Myocyte (in vitro differentiated cells): ENCODE measurements at places on chromosomes 16 and 17. TPM values are rescaled to one million over a fixed set of nuclear protein-coding genes. Genes with fewer than 3 reads are reported as not detected.

DNA sequence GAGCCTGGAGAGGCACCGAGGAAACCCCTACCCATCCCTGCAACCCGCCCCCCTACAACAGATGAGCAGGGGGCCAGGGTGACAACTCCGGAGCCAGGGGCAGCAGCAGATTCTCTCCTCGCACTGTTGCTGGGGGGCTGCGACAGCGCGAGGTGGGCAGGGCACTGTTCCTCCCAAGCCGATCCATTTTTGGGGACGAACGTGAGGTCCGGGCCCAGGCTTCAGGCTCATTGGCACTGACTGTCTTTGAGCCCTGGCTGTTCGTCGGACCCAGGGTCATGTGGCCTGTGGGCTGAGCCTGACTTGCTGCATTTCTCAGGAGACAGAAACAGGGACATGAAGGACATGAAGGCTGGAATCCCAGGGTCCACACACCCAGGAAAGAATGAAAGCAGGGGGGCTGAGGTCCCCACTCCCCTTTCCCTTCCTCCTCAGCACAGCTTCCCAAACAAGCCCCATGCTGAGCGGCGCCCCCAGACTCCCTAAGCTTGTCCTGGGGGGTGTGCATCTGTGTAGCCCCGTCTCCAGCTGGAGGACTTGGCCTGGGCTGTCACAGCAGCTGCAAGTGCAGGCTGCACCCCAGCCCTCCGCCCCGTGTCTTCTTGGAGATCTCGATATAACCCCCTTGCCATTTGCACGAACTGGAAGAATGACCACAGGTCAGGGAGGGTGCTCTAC lies 18.7 kb downstream of the CEP295NL start:
- DNase-seq = peak; percentile 81

ALOX15 gene
- not detected in 2 replicates for total RNA-seq

GRCh38 chr17:66522591-66523272 lies 220.3 kb downstream of the PRKCA start:
- DNase-seq = no peak

GRCh38 chr16:85331688-85332087 lies 219.4 kb upstream of the CIBAR2 start:
- no peak for DNase-seq

DNA sequence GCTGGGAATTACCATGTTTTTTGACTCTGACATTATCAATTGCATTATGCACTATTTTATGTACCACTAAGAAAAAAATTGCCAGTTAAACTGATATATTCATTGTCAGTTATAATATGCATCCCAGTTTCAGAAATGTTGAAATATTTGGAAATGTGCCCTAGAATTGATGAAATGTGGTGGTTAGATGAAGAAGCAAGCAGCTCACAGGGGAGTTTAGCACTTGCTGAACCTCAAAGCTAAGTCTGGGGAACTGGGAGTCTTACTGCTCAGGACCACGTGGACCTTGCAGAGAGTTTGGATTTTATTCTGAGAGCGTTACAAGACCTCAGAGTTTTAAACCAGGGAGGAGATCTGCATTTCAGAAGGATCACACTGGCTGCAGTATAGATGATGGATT lies 67.9 kb downstream of the TNRC6C start:
- DNase-seq = no peak

CSH2 gene
- total RNA-seq = not detected in 2 replicates

DNA sequence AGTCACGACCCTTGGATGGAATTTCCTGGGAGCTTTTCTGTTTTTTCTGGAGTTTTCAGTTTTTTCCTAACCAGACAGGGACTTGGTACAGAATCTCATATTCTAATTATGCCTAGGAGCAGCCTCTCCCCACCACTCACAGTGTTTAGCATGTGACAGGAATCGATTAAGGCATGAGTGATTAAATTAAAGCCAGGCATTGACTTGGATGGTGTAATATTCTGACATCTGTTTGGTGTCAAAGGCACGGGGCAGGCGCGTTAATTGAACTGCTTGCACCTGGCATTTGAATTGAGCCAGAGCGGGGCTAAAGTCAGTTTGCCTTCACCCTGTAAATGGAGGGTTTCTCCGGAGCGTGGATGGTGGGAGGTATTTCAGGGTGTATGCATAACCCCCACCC lies 11.9 kb downstream of the MAPT start:
- DNase-seq = no peak

DNA sequence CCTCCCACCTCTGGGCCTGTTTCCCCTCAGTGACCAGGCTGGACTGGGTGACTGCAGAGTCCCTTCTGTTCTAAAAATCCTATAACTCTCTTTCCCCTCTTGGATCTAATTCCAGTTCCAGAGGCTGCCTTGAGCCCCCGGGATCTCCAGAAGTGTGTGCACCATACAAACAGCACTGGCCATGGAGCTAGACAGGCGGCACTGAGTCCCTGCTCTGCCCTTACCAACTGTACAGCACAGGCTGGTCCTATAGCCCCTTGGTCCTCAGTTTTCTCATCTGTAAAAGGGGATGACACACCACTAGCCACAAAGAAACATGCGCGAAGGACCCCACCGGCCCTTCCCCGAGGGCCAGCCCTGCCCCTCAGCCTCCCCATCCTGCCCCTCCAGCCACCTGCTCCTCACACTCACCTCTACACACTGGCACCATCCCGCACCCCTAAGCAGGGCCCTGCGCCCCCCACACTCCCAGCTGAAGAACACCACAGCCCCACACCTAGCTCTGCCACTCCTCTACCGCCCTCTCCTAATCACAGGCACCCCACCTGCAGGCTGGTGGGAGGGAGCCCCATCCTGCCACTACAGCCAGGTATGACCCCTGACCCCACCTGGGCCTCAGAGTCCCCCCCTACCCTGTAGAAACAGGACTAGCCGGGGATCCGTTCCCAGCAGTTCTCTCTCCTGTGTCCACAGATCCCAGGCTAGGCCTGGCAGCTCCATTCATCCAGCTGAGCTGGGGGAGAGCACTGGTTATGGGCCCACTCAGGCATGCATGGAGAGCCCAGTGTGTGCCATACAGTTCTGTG lies 913 bp upstream of the KRT16 start:
- no peak for DNase-seq

TBC1D3C gene
- total RNA-seq = 1.2 and 1.6 TPM in 2 replicates

HS3ST3A1 gene
- 6.5 and 9.7 TPM in 2 replicates for total RNA-seq

RNF112 gene
- 0.05 TPM in 1 of 2 replicates, not detected in the other for total RNA-seq

- DNase-seq = no peak
Observed at GRCh38 chr17:75225016-75225415, 19.5 kb downstream of the NUP85 start.

- no peak for DNase-seq
Observed at GRCh38 chr16:13992976-13993375, 73.0 kb downstream of the ERCC4 start.

GRCh38 chr17:41301916-41302901 lies at the start of gene KRTAP29-1:
Gene KRTAP29-1, minus strand, starts transcription at chr17:41302851. Its CDS starts 0 bp downstream, at chr17:41302851.
- DNase-seq = no peak

DNA sequence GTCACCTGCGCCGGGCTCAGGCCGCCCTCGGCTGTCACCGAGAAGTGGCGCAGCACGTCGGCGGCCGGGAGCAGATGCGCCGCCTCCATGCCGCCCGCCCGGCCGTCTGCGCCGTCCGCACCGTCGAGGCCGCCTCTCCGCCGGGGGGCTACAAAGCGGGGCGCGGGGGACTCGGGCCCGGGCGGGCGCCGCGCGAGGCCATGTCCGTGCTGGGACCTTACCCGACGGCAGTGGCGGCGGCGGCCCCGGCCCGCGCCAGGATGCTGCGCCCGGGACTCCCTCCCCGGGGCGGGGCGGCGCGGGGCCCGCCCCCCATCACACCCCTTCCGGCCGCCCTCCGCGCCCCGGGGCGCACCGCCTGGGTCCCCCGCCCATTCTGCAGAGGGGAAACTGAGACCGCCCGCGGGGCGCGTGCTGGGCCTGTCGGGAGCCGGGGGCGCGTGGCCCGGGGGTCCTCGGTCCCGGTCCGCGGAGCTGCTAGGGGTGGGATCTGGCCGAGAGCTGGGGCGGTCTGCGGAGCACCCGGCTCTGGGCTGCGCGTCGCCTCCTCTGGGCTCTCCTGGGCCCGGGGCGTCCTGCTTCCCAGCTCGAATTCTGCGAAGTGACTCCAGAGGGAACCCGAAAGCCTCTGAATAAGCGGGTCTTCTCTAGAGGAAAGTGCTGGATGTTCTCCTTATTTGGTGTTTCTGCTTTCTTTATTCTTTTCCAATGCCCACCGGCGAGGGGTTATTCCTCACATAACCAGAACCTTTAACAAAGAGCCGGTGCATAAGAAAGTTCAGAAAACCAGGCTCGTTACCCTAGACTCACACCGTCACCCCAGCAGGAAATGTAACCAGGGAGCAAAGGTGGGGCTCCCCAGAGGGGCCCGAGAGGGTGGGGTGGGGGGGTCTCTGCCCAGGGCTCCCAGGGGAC lies at the start of gene ATP2A3:
ATP2A3 (minus strand) TSS at position 235 of the 915 bp plus-strand sequence; CDS start at position 89, 146 bp downstream.
- DNase-seq = no peak

ZG16 gene
- total RNA-seq = not detected in 2 replicates

DNA sequence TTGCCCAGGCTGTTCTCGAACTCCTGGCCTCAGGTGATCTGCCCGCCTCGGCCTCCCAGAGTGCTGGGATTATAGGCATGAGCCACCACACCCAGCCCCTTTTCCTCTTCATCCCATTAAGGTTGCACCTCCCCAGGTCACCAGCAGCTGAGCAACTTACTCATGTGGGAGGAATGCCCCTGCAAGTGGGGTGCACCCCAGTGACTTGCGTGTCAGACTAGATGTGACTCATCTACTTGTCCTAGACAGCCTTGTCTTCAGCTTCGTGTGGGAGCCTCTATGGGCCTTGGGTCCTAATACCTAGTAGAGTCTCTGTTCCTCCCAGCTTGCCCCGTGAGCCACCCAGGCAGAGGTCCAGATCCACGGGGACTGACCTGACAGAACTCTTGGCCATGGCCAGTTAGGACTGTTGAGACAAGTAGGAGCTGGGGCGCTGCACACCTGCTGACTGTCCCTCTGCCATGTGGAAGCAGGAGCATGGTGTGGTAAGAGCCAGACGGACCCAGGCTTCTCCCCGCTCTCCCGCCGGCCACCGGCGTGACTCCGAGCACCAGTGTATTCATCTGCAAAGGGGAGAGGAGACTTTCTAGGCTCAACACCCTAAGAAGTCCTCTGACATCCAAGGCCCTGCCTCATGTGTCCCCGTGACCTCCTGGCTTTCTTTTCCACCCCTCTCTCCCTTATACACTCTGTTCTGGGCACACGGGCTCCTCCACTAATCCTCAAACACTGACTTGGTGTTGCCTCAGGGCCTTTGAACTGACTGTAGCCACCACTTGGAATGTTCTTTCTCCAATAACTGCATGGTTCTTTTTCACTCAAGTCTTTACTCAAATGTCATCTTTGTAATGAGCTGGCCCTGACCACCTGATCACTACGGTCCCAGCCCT lies 11.6 kb upstream of the CBX4 start:
- peak; percentile 56 for DNase-seq

GRCh38 chr16:87834005-87834667 lies 35.2 kb downstream of the SLC7A5 start:
- no peak for DNase-seq

GRIN2A gene
- total RNA-seq = not detected in 2 replicates

CCL5 gene
- 0.11 and 0.62 TPM in 2 replicates for total RNA-seq

CIBAR2 gene
- not detected in 2 replicates for total RNA-seq

FBXW10 gene
- total RNA-seq = 0.13 TPM in 1 of 2 replicates, not detected in the other

DNA sequence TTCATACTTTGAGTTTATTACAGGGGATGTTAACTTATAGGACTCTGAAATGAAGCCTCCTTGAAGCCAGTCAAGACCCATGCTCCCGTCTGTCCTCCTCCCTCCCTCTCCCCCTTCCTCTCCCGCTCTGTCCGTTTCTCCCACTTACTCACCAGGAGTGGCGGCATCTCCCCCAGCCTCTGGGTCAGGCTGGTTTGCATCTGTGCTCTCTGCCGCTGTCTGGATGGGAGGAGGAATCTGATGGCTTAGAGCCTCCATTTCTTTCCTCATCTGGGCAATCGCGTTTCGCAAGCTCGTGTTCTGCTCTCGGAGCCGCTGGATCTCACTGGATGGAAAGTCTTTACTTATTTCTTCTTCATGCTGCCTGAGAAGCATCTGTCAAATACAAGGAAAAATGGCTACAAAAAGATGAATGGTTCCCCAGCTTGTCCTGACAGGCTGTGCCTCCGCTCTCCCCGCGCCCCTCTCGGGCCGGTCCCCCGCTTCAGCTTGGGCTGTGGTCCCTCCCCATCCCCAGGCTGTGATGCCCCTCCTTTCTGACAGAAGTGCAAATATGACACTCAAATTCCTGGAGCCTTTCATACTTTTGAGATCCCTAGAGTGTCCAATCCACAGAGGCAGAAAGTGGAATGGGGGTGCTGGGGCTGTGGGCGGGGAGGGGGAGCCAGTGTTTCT lies 40.0 kb downstream of the CCDC57 start:
- DNase-seq = no peak

GRCh38 chr17:75341784-75342486 lies 52.7 kb upstream of the SLC25A19 start:
- DNase-seq = no peak

KCNJ2 gene
- total RNA-seq = 13.9 and 97.0 TPM in 2 replicates

TEKT1 gene
- total RNA-seq = not detected in 2 replicates

ZNF267 gene
- total RNA-seq = 17.1 and 26.3 TPM in 2 replicates

TBC1D3 gene
- total RNA-seq = not detected in 2 replicates

PLXDC1 gene
- 49.7 and 65.3 TPM in 2 replicates for total RNA-seq

KRTAP2-1 gene
- not detected in 2 replicates for total RNA-seq

DNA sequence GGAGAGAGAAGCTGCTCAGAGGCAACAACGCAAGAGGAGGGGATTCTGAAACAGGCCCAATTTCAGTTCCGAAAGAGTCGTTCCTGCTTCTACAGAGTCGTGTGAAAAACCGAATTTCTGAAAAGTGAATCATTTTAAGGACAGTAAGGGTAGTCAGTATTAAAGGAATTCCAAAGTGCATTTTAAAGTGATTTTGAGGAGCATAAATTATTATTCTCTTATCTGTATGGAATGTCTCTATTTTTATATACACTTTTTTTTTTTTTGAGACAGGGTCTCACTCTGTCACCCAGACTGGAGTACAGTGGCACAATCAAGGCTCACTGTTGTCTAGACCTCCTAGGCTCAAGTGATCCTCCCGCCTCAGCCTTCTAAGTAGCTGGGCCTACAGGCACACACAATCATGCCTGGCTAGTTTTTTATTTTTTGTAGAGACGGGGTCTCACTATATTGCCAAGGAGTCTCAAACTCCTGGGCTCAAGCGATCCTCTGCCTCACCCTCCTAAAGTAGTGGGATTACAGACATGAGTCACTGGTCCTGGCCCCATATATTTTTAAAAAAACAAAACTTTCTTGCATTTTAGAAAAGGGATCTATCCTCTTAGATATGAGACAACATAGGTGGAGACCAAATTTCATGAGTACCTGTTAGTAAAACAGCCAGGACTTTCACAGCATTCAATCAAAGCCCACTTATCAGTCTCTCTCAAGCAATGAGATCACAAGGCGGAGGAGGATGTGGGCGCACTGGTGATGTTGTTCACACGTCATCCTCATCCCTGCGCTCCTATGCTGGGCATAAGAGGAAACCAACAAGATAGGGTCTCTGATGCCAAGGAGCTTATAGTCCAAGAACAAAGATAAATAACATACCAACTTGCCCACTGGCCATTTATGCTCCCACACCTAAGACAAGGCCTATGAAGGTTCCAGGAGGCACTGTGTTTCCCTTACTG lies 53.2 kb downstream of the SMG6 start:
- DNase-seq = no peak
